ELR (cell line): ENCODE measurements at places on chromosomes 5 and 9.

GRCh38 chr9:87776481-87777379 is 50.8 kb downstream of the CTSL start:
- DNase-seq = no peak

DNA sequence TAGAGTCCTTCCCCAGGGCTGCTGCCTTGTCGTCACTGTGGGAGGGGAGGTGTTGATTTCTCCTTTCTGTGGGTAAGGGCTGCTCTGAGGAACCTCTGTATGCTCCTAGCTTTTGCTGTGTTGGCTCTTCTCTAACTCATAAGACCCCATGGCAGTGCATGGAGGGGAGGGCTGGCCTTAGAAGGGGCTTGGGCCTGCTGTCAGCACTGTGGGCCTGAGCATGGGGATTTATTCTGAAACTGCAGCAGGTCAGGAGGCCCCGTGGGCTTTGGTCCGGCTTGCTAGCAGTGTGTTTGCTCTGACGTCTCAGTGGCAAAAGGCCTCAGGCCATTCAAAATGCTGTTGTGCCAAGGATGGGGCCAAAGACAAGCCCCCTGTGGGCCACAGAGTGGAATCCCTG is 6.8 kb downstream of the FGF18 start:
- DNase-seq = no peak

GRCh38 chr5:138502121-138502520 is 36.8 kb downstream of the EGR1 start:
- no peak for DNase-seq

DNA sequence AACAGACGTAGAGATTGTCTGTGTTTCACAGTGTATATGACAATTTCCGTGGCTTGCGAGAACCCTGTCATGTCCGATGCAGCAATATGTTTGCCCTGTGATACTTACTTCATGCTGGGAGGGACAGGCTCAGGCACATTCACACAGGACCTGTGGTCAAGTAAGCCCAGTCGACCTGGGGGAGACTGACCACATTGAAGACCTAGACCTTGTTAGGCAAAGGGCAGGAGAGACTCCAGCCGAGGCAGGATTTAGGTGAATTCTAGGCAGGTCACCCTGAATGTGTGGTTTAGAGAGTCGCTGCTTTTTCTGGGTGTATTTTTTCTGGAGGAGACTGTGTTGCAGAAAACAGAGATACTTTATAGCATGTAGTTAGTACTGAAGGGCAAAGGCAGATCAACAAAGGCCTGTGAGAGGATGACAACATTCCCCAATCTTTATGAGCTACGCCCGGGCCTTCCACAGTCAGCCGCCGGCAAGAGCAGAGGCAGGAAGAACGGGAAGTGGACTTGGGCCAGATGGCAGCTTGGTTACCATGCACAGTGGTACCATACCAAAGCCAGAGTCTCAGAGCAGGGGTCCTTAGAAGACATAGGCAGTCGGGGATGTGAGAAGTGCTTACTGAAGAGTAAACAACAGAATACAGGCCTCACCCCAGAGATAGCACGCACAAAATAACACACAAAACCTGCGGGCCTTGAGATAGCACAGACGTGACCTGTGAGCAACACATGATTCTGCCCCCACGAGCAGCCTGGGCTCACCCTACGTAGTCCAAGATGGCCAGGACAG is 220.7 kb downstream of the CACNA1B start:
- DNase-seq = no peak

- DNase-seq = peak; percentile 52
Observed at GRCh38 chr9:123335193-123335985, 20.6 kb upstream of the CRB2 start.

DNA sequence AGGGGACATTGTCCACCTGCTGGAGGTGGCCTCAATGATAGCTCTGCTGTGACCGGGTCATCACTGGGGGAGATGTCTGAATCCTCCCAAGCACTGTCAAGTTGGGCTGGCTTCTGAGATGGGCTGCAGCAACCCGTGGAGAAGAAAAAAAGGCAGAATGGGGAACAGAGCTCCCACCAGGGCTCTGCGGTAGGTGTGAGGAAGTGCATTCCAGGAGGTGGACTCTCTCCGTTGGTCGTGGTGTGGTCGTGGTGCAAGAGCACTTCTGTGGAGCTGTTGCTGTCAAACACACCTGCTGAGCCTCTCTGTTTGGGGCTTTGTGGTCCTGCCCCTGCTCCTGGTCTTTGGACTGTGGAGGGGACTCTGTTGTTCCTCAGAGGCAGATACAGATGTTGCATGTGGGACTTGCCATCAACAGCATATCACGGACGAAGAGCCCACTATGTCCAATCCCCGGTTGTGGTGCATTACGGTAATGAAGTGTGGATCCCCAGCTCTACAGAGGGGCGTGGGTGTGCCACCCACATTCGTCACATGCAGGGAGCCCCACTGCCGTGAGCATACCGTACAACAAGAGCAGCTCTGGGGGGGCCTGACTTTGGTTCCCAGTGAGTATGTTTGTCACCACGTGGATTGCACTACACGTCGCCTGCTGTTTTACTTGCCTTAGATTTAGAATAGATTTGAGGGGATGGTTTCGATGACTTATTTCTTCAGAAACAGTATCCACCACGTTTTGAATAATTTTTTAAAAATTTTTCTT is 36.0 kb upstream of the PITX1 start:
- no peak for DNase-seq

- DNase-seq = no peak
Observed at GRCh38 chr5:14066326-14066725, 76.8 kb upstream of the TRIO start.

GRCh38 chr5:74762599-74762998 is 4.3 kb downstream of the GFM2 start:
- DNase-seq = peak; percentile 93

DNA sequence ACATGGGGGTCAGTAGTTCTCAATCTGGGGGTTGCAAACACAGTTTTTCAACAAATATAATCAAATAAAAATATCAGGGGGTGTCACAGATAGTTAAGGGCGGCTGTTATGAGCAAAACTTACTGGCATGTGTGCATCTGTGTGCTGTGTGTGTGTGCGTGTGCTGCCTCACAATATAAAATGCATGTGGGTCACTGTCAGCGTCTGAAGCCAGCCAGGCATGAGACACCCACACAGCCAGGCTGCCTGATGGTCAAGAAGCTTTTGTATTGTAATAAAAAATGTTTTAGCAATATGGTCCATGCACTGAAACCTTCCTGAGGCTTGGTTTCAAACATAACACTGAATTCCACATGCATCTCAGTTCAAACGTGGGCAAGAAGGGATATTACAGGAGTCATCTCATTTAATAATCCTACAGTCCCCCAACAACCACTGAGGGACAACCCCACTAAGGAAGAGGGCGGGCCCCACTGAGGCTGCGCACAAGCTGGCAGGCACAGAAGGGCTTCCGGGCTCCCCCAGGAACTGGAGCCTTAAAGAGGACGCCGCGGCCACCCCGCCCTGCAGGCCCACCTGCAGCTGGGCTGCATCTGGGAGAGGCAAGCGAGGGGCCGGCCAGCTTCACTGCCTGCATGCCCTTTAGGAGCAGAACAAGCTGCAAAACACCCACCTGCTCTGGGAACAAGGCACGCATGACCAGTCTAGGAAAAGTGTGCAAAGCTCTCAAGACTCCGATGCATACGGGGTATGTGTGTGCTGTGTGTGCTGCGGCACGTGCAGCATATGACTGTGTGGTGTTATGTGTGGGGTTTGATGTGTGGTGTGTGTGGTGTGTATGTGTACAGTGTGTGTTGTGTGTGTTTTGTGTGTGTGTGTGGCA is 14.1 kb downstream of the SEMA4D start:
- DNase-seq = no peak

DNA sequence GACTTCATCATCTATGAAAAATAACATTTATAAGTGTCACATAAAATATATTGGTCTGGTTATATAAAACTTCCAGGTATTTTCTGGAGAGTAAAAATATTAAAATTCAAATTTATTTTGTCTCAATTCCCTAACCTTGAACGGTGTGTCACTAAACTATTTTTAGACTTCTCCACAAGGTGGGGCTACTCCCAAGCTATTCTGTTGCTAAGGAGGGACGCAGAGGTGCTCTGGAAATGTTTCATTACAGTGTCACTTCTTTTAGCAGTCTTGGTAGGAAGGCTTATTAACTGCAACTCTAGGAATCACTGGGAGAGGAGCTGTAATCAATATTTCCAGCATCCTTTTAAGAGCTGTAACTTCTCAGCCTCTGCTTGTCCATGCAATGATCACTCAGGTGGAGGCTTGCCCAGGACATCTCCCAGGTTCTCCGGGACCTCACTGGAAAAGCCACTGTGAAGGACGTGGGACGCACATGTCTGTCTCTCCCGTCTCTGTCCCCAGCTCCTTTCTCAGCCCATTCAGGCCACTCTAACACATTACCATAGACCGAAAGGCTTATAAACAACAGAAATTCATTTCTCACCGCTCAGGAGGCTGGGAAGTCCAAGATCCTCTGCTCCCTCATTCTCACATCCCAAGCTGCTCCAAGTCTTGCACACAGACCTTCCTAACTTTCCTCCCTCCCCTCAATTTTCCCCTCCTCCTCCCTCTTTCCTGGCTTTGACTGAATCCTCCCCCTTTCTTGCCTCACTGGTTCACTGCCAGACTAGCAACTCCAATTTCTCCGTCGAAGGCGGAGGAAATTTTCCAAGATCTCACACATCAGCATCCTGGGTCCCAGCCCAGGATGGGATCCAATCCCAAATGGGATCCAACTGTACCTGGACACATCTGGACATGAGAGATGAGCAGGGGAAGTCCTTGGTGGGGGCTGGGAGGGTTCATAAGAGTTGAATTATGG is 32.7 kb upstream of the DNAH5 start:
- peak; percentile 82 for DNase-seq

GRCh38 chr5:53128481-53128880 is 18.9 kb upstream of the MOCS2 start:
- DNase-seq = no peak

DNA sequence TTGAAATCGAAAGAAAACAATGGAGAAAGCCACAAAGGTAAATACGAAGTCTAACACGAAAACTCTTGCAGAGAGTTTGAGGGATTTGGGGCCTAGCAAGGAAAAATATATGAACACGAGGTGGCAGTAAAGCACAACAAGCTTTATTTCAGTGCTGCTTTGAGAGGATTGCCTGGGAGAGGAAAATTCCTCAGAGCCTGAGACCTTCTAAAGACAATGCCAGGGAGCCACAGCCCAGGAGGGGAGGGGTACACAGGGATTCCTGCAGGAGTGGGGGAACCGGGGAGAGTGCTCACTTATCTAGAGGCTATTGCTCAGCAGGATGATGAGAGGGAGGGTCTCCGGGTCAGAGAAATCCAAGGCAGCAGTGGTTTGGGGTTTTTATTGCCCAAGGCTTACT is 134.9 kb upstream of the ADCY2 start:
- peak; percentile 13 for DNase-seq

DNA sequence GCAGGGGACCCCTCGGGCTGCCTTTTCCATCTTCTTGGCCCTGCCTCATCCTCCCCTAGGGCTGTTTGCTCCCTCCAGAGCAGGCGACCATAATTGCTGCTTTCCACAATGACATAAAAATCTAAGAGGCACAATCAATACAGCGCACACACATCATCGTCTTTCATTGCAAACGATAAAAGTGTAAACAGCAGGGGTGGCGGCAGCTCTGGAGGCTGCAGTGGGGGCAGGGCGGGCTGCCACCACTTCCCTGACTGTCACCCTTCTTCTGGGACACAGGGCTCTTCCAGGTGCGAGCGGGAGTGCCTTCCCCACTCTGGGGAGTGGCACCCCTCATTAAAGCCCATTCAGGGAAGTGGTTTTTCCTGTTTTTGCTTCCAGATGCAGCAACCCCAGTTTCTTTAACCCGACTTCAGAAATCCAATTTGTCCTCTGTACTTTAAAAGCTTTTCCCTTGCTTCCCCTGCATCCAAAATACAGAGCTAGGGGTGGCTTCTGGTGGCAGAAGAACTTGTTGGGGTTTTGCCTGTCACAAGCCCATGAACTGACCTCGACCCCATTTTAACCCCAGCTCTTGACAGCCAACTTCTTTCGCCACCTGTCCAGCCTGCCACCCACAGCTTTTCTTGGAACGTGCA is 45.7 kb downstream of the TSPAN17 start:
- no peak for DNase-seq

- no peak for DNase-seq
Observed at GRCh38 chr9:121452085-121452484, 47.6 kb downstream of the GGTA1 start.

GRCh38 chr9:12722131-12722530 is 28.9 kb downstream of the TYRP1 start:
- peak; percentile 15 for DNase-seq

GRCh38 chr5:36607114-36607571 is 737 bp downstream of the SLC1A3 start:
- DNase-seq = peak; percentile 62

GRCh38 chr5:88419931-88420330 is 151.3 kb upstream of the TMEM161B start:
- DNase-seq = no peak

DNA sequence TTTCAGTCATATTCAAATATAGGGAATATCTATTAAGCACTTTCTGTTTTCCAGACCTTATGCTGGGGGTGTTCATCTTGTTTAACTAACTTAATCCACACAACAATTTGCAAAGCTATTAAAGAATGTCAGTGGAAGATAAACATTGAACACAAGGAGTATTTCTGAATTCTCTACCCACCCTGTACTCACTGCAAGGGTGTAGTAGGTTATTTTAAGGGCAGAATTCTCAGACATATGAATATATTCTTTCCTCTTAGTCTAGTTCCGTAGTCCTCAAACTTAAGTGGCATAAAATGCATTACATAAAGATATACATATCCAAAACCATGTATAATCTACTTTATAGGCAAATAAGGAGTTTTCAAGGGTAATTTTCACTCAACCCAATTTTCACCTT is 19.9 kb upstream of the CHSY3 start:
- DNase-seq = no peak

- DNase-seq = no peak
Observed at GRCh38 chr5:174981416-174981815, 257.0 kb downstream of the MSX2 start.

DNA sequence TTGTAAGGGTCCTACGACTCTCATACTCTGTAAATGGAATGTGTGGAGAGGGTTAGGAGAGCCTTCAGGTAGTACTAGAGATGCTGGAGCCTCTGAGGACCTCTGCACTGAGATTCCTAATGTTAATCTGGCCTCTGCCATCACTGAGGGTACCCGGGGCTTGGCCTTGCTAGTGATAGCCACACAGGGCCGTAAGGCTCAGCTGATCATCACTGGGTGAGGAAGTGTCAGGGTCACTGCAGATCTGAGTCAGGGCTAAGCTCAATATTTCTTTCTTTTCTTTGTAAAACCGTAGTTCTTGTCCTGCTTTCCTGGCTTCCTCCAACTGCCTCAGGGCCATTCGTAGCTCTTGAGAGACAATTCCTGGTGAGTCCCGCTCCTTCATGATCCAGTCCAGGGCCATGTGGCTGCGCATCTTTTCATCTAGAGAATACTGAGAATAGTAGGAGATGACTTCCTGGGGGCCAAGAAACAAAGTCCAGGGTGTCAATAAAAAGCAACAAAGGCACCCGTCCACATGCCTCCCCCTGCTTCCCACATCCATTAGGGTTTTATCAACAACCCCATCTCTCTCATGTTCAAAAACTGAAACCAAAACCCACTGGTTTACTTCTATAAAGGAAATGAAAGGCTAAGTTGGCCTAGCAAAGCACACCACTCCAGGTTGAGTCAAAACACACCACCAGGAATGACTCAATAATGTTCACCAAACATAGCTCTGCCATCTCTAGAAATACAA is 47.7 kb downstream of the LIX1 start:
- DNase-seq = no peak

- DNase-seq = no peak
Observed at GRCh38 chr5:174734571-174735497, 10.5 kb downstream of the MSX2 start.

GRCh38 chr9:22840641-22841040 is 394.0 kb downstream of the DMRTA1 start:
- DNase-seq = no peak

GRCh38 chr5:163473635-163474243 is 13.3 kb downstream of the HMMR start:
- DNase-seq = peak; percentile 54
